ENCODE measurements at places on chromosomes 11 and 22. TPM values are rescaled to one million over a fixed set of nuclear protein-coding genes. Genes with fewer than 3 reads are reported as not detected.

CACNA1I gene
- not detected for total RNA-seq

CD3G gene
- total RNA-seq = not detected

TSPAN32 gene
- not detected for total RNA-seq

IFITM10 gene
- 0.52 TPM for total RNA-seq

VWCE gene
- 1.3 TPM for total RNA-seq

C22orf23 gene
- 0.09 TPM for total RNA-seq

RIMBP3C gene
- total RNA-seq = 0.17 TPM

KDM4D gene
- total RNA-seq = 0.17 TPM

CYTH4 gene
- 0.17 TPM for total RNA-seq

OR10D3 gene
- not detected for total RNA-seq

PATE4 gene
- total RNA-seq = not detected

C11orf71 gene
- 7.2 TPM for total RNA-seq

PRG3 gene
- total RNA-seq = not detected

OR52A1 gene
- not detected for total RNA-seq

XKR3 gene
- not detected for total RNA-seq

CWC15 gene
- 38.4 TPM for total RNA-seq

WT1 gene
- not detected for total RNA-seq

MUC2 gene
- not detected for total RNA-seq

KCNJ4 gene
- total RNA-seq = not detected

CCDC81 gene
- under 0.01 TPM for total RNA-seq

BACE1-AS gene
- total RNA-seq = 2.1 TPM

OOSP4A gene
- total RNA-seq = not detected

EFCAB6 gene
- total RNA-seq = 0.22 TPM

FAM180B gene
- not detected for total RNA-seq

LPXN gene
- total RNA-seq = 2.4 TPM

INPP5J gene
- 0.09 TPM for total RNA-seq

FOLR1 gene
- total RNA-seq = not detected

SLC17A6 gene
- not detected for total RNA-seq

CADM1 gene
- 0.34 TPM for total RNA-seq

IFITM1 gene
- 0.09 TPM for total RNA-seq

BCO2 gene
- 1.1 TPM for total RNA-seq

UPK3A gene
- not detected for total RNA-seq

APOL5 gene
- total RNA-seq = not detected

NELL1 gene
- total RNA-seq = not detected

C1QTNF4 gene
- 0.76 TPM for total RNA-seq

OR56A3 gene
- not detected for total RNA-seq

APOL3 gene
- 159 TPM for total RNA-seq

RAPSN gene
- total RNA-seq = 0.22 TPM

CYP2D6 gene
- total RNA-seq = 0.17 TPM

CASP5 gene
- total RNA-seq = not detected

INS gene
- not detected for total RNA-seq

DKK3 gene
- total RNA-seq = 305 TPM

OLFML1 gene
- 0.09 TPM for total RNA-seq

P2RY2 gene
- 0.11 TPM for total RNA-seq

MS4A4E gene
- not detected for total RNA-seq

JHY gene
- 0.43 TPM for total RNA-seq

OR6T1 gene
- not detected for total RNA-seq

FUT4 gene
- 6.0 TPM for total RNA-seq

CD248 gene
- total RNA-seq = 0.09 TPM

CSNK2A3 gene
- 4.0 TPM for total RNA-seq

SCARF2 gene
- total RNA-seq = 5.7 TPM
